NCI-H2171 treated with DMSO at 0.1 percent for 48 hours (cell line): ENCODE measurements at places on chromosomes 12 and 14.
A peak's percentile ranks its signal among the peaks of the same experiment; 100 is the strongest.

DNA sequence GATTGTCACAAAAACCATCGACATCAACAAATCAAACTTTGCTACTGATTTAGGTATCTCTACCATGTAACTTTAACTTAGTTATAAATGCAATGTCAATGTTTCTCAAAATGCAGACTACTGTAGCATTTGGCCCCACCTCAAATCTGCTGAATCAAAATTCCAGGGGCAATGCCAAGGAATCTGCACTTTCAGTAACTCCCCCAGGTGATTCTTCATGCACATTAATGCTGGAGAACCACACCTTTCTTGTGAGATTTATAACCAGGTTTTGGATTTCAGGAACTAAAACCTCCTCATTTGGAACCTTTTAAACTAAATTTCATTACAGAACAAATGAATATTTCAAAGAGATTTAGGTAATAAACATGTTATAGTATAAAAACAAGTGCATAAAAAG lies 4.9 kb downstream of the ATP2B1 start:
- no peak for DNase-seq

DNA sequence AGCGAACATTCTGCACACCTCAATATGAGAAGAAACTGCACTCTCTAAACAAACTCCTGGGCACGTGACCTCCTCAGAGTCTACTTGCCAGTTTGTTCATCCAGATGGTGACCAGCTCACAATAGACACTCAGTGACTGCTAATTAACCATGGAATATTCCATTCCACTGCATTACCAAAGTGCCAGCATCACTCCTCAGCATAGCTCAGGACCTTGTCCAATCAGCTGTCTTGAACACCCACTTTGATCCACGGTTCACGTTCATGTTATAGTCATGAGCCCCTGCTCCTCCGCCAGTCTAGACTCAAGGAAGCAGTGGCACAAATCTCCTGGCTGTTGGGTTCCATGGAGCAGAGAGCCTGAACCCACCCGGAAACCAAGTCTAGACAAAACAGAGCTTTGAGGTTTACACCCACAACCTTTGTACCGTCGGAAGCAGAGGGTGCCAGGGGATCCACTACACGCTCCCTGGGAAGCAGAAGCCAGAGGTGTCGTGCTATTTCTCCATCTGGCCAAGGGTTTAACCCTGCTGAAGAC lies 285.3 kb downstream of the ZFP36L1 start:
- peak; percentile 36 for DNase-seq

DNA sequence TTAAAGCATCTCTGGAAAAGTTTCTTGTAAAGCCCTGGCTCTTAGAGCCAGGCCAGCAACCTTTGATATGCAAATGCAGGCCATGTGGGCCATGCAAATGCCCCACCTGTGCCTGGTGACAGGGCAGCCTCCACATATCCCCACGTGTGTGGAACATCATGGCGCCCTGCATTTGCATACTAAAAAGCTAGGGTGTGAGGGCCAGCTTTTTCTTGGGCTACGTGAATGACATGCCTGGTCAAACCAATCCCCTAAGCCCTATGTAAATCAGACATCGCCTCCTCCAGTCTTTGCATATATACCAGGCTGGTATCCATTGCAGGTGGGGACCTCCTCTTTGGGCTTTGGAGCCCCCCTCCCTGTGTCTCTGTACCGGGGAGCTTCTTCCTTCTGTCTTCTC lies 6.4 kb downstream of the CSRP2 start:
- DNase-seq = no peak

GRCh38 chr12:116248930-116249329 lies 28.6 kb downstream of the MED13L start:
- no peak for DNase-seq

DNA sequence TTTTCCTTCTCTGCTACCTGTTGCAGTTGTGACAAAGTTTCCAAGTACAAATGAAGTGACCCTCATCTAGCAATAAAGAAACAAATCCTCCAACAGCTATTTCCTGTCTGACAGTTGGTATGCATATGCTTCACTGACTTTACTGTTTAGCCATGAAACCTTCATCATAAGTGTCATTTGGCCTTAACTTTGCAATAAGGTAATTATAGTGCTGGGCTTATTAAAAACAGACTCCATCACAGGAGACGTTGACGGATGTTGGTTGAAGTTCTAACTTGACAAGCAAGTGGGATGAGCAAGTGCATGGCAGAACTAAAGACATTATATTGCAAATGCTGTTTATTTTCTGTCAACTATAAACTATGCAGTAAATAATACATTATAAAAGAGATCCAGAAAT lies 425.2 kb downstream of the RPS29 start:
- no peak for DNase-seq

- DNase-seq = no peak
Observed at GRCh38 chr12:67437011-67437410, 167.9 kb downstream of the CAND1 start.

- no peak for DNase-seq
Observed at GRCh38 chr12:108561852-108562347, 496 bp upstream of the ISCU start.

DNA sequence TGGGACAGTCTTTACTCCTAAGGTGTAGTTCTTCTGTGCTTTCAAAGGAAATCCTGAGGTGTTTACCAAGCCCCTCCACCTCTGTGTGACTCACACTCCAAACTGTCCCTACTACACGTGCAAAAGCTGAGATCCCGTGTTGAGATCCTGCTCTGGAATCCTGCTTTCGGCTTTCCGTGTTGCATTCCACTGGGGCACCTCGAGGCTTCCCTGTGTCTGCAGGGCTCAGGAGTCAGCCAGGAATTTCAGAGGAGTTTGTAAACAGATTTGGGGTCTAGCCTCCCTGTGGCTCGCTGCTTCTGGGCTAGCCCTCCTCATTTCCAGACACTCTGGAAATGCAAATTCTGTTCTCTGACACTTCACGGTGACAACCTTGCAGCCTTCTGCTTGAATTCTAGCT lies 48.4 kb downstream of the CACNA2D4 start:
- no peak for DNase-seq

- DNase-seq = no peak
Observed at GRCh38 chr12:118102609-118103008, 1.2 kb downstream of the VSIG10 start.

DNA sequence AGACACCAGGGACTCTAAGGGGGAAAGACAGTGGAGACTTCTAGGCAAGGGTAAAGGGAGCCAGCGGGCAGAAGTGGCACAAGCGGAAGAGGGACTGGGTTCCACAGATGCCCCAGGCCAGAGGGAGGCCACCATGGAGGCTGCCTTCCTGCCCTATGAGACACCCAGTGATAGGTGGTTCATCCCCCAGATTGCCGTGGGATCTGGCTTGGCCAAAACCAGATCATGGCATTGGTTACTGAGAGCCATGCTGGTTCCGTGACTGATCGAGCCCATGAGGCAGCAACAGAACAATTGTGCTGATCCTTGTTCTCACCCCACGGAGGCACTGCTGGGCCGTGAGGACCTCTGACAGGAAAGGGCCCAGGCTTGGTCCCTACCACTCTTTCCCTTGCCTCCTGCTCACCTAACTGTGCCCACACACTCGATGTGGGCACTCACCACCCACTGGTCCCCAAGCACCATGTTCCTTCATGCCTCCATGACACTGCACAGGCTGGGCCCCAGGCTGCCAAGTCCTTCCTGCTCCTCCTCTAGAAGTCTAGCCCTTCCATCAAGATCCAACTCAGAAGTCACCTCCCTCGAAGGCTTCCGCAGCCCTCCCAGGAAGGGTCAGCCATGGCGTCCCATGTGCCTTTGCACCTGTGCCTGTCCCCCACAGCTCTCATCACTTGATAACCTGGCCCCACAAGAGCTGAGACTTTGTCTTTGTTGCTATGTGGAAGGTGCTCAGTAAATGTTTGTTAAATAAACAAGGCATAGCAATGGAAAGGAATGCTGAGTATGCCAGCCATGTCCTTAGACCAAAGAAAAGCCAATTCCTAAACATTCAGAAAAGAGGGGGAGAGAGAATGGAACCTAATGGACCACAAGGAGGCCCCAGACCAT lies 7.3 kb downstream of the KRT79 start:
- DNase-seq = no peak

DNA sequence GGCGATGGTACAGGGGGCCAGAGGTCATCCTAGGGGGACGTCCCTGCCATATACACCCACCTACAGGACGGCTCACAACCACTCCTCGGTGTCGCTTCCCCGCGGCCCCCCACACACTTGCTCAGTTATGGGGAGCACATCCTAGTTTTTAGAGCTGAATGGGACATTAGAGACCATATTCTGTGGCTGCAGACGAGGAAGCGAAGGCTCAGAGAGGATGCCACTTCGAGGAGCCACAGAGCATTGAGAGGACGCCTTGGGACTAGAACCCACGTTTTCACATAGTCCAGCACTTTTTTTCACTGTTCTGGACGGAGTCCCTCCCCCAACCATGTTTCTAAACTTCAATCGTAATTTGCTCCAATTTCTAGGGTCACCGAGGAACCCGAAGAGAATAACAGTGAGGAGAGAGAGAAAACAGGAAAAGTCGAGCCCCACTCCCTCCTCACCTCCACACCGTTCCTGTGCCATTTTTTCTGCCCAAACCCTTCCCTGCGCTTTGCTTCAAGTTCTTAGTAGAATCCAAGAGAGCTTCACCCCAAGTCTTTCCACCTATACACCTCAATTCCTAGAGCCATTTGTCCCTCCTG lies 641 bp upstream of the ASCL1 start:
- no peak for DNase-seq
